Fibroblast of skin of scalp (primary cell): ENCODE measurements at places on chromosomes 7 and 10.

- no peak for DNase-seq
These were observed 66.7 kb downstream of the CASD1 start for GRCh38 chr7:94576316-94576715.

GRCh38 chr7:35729061-35729783, 34.3 kb upstream of the HERPUD2 start:
- DNase-seq, result no peak

- peak; percentile 66 for DNase-seq
These were observed 56.0 kb downstream of the TACR2 start for GRCh38 chr10:69360485-69361302.

- DNase-seq, result no peak
These were observed 270.8 kb downstream of the BBS9 start for GRCh38 chr7:33400214-33400538.

- no peak for DNase-seq
These were observed 38.2 kb downstream of the SMURF1 start for GRCh38 chr7:99105756-99106155.

DNA sequence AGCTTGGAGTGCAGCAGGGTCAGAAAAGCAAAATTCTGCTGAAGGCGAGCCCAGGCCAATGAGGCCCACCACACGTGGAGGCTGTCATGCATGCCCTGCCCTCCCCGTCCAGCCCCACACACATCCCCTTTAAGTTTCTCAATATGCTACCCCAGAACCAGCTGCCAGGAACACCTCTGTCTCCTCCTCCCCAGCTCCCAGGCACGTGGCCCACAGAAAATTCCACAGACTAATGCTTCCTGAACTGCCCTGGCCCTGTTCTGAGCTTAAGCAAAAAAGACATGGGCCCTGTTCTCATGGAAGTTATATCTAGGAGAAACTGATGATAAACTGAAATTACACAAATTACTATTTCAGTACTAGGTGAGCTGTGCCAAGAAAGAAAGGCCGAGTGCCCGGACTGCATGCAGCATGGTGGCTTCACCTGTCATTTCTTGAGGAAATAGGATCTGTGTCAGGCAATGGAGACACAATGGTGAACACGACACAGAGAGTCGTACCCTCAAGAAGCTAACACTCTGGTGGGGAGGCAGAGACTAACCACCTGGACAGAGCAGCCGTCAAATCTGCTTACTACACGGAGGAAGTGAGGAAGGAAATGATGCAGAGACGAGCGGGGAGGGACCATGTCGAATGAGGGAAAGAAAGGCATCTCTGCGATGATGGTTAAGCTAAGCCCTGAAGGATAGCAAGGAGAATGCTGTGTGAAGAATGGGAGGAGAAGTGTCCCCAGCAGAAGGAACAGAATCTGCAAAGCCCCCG, 44.5 kb downstream of the PODXL start:
- no peak for DNase-seq

GRCh38 chr10:72794260-72794659, 99.3 kb upstream of the OIT3 start:
- DNase-seq, result peak; percentile 39

DNA sequence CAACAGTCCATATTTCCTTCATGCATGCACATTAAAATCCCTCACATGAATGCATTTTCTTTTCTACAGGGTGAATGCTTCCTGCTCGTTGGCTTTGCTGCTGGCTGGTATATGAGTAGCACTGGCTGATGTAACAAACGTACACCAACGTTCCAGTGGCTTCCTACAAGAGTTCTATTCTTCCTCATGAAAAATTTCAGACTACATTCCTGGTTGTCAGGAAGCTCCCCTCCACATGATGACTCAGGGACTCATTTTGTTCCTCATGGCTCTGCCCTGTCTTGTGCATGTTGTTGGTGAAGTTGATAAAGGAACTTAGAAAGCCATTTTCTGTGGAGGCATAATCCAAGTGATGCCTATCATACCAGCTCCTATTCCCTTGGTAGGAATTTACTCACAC, 470.7 kb upstream of the KLF6 start:
- peak; percentile 43 for DNase-seq
